ENCODE measurements at places on chromosomes 12 and 14.

DNA sequence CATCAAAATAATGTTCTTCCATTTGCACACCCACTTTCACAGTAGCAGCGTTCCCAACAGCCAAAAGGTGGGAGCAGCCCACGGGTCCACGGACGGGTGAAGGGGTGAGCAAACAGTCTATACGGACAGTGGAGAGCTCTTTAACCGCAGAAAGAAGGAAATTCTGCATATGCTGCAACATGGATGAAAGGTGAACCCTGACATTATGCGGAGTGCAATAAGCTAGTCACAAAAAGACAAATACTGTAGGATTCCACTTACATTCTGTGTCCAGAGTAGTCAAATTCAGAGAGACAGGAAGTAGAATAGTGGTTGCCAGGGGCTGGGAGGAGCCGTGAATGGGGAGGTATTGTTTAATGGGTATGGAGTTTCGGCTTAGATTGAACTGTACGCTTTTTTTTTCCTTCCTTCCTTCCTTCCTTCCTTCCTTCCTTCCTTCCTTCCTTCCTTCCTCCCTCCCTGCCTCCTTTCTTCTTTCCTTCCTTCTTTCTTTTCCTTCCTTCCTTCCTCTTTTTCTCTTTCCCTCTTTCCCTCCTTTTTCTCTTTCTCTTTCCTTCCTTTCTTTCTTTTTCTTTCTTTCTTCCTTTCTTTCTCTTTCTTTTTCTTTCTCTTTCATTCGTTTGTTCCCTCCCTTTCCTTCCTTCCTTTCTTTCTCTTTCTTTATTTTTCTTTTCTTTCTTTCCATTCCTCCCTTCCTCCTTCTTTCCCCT lies 15.8 kb upstream of the ANKRD9 start:
- no peak for DNase-seq

DNA sequence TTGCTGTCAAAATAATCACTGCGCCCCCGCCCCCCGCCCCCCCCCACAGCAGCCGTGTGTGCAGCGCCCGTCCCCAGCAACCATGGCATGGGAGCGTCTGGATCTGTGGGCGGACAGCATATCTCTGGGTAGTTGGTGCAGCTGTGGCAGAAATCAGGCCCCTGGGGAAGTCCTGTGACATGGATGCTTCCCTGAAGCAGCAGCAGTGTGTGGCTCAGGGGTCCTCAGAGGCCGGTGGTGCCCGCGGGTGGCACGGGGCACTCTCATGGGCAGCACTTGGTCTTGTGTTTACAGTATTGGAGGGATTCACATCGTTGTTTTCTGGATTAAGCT lies 19.2 kb downstream of the XRCC3 start:
- no peak for DNase-seq

GRCh38 chr14:40093800-40094199 lies 661.6 kb upstream of the FBXO33 start:
- no peak for DNase-seq

- no peak for DNase-seq
These were observed 34.0 kb downstream of the EGLN3 start for GRCh38 chr14:33916663-33917565.

Measured in stimulated activated CD4-positive, alpha-beta T cell treated with anti-CD3 and anti-CD28 coated beads, Interleukin-4, amount 100 ng/mL, for 1 hour (primary cell).